Activated naive CD8-positive, alpha-beta T cell treated with anti-CD3 and anti-CD28 coated beads, Interleukin-2, amount 10 ng/mL, durations not matched to agents 7 days and 5 days (primary cell): ENCODE measurements at places on chromosomes 1 and 21. TPM values are rescaled to one million over a fixed set of nuclear protein-coding genes. Genes with fewer than 3 reads are reported as not detected.
A peak's percentile ranks its signal among the peaks of the same experiment; 100 is the strongest.

DNA sequence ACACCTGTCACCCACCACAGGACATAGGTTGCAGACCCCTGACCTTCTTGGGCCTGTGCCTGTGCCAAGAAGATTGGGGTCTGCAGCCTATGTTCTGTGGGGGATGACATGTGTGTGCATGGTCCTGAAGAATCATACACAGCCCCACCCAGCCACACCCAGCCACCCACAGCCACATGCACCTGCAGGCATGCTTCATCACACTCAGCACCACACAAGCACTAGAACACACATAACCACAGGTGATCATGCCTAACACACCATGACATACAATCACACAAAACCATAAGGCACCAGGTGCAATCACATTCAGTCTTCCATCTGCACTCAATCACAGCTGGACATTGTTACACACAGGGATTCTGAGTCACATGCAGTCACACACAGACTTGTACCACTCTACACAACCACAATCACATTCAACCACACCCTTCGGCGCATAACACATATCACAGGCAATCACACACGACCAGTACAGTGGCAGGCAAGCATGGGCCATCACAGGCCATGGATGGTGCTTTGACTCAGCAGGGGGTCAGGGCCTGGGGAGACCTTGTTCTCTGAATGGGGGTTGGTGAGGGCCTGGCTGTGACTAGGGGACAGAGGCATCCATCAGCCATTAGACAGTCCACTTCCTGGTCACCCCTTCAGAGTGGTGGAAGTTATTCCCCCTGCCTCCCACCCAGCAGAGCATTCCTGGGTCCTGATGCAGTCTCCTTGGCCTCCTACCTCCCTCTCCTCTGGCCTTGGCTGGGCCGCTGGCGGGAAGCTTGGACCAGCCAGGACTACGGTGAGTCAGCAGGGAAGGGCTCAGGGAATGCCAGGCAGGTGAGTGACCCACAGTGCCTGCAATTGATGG lies 44.3 kb upstream of the EPS8L3 start:
- peaks cover under 1% of the 10 kb centered on the region for H3K27me3 ChIP-seq
- no peak overlapping the region for H3K4me3 ChIP-seq
- H3K4me1 ChIP-seq, result peaks cover 39% of the 10 kb centered on the region
- DNase-seq, result peak; percentile 25

GRCh38 chr1:103122983-103123720 lies 14.8 kb upstream of the COL11A1 start:
- H3K4me3 ChIP-seq, result no peak overlapping the region
- H3K4me1 ChIP-seq, result no peaks in the 10 kb centered on the region
- no peak overlapping the region for H3K27ac ChIP-seq
- DNase-seq, result no peak
- H3K36me3 ChIP-seq, result no peaks in the 10 kb centered on the region

The S100B gene
- total RNA-seq, result 15.8 TPM

DNA sequence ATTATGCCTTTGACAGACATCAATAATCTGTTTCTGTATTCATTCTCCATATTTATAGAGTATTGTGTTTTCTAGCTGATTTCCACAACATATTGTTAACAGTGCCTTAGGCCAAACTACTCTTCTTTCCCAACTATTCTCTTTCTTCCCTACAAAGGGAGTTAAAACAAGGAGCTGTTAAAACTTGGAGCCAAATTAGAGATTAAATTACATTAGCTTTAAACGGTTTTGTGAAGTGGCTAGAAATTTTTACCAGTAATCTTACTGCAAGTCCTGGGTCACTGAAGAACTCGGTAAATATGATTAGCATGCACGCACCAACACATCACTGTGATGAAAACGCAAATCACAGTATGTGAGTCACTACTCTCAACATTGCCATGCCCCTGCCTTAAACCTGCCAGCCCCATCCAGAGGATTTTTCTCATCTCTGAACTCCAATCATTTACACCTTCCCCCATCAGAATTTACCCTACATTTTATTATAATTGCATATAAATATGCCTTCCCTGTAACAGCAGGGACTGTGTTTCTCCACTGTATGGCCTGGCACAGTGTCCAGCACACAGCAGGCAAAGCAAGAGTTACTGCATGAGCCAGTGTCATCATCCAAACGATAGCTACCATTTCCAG lies 1.5 kb upstream of the PRDX6 start:
- DNase-seq, result no peak
- peak overlapping the region; percentile 52 for H3K27ac ChIP-seq
- H3K36me3 ChIP-seq, result peaks cover 53% of the 10 kb centered on the region
- peak overlapping the region; percentile 92 for H3K4me3 ChIP-seq
- no peaks in the 10 kb centered on the region for H3K27me3 ChIP-seq

DNA sequence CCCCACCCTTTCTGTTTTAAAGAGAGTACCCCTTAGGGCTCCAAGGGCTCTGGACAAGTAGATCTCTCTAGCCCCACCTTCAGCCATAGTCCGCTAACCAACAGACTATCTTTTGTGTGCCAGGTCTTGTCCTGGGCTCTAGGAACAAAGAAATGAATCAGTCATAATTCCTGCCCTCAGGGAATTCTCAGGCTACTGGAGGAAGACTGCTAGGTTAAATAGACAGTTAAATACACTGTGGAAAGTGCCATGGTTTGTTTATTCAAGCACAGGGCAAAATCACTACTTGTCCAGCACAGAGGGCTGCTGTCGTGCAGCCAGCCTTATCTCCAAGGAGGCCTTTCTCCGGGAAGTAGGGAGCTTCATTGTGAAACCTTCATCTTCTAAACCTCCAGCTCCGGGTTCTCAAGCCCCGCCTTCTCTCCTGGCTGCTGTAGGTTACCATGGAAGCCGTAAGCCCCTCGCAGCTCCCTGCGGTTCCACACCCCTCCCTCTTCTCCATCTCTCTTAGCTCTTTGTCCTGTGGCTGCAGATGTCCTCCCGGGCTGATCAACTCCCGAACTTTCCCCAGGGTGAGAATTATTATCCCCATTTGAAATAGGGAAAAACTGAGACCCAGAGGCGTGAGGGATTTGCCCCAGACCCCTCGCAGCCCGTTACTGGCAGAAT lies 29.8 kb downstream of the SHISAL2A start:
- H3K4me3 ChIP-seq, result no peak overlapping the region
- peaks cover 14% of the 10 kb centered on the region for H3K4me1 ChIP-seq
- no peaks in the 10 kb centered on the region for H3K36me3 ChIP-seq
- no peak for DNase-seq

GRCh38 chr1:157090771-157091170 lies 8.8 kb downstream of the ETV3L start:
- no peak overlapping the region for H3K4me3 ChIP-seq
- no peak for DNase-seq
- no peaks in the 10 kb centered on the region for H3K27me3 ChIP-seq
- H3K27ac ChIP-seq, result no peak overlapping the region
- no peaks in the 10 kb centered on the region for H3K36me3 ChIP-seq
